ENCODE measurements at places on chromosomes 11 and 22. TPM values are rescaled to one million over a fixed set of nuclear protein-coding genes. Genes with fewer than 3 reads are reported as not detected.

Gene THRSP
- not detected for total RNA-seq

Gene ART1
- total RNA-seq: not detected

- peak; percentile 38 for DNase-seq
Observed at GRCh38 chr11:46491661-46492330, 100.2 kb upstream of the CHRM4 start.

GRCh38 chr11:129698212-129698611, 117.4 kb upstream of the TMEM45B start:
- DNase-seq: no peak

GRCh38 chr22:28920757-28921584, 37.6 kb downstream of the ZNRF3 start:
- DNase-seq: no peak

Data from LHCN-M2 (cell line).